ENCODE measurements at places on chromosomes 6 and 20. TPM values are rescaled to one million over a fixed set of nuclear protein-coding genes. Genes with fewer than 3 reads are reported as not detected.

GRCh38 chr6:28351087-28351486 is 1.3 kb downstream of the ZKSCAN3 start:
- DNase-seq = no peak

DNA sequence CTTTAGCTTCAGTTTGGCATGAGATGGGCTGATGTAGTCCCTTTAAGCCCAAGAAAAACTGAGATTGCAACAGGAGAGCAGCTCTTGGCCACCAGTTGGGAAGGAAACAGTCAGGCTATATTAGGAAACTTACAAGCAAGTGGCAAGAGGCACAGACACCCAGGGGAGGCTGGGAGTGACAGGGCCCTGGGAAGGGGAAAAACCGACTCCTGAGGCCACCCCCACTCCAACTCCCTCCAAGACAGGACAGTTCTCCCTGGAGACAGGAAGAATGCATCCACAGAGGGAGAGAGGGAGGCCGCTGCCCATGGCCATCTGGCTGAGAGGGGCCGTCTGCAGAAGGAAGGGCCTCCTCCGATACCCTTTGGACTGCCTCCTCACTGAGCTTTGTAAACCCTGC is 20.5 kb downstream of the JPH2 start:
- peak; percentile 46 for DNase-seq

DNA sequence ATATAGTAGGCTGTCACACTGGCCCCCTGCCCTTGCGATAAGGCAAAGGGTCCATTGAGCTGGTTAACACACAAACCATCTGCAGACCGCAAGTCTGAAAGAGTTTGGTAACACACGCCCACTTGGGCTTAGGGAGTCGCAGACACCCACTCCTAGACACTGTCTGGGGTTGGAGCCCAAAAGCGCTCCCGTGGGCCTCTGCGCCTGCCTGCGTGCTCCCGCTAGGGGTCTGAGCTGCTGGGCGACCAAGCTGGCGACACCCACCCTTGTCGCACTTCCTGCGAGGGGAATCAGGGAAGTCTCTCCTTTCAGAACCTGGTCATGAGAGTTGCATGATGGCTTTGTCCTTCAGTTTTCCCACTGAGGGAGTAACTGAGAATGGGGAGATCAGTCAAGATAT is 653.0 kb downstream of the HTR1B start:
- DNase-seq = no peak

GRCh38 chr6:26268659-26269402 is 96.2 kb upstream of the BTN3A2 start:
- no peak for DNase-seq

GRCh38 chr6:60671369-60671768 is 1614.7 kb downstream of the KHDRBS2 start:
- DNase-seq = no peak

DNA sequence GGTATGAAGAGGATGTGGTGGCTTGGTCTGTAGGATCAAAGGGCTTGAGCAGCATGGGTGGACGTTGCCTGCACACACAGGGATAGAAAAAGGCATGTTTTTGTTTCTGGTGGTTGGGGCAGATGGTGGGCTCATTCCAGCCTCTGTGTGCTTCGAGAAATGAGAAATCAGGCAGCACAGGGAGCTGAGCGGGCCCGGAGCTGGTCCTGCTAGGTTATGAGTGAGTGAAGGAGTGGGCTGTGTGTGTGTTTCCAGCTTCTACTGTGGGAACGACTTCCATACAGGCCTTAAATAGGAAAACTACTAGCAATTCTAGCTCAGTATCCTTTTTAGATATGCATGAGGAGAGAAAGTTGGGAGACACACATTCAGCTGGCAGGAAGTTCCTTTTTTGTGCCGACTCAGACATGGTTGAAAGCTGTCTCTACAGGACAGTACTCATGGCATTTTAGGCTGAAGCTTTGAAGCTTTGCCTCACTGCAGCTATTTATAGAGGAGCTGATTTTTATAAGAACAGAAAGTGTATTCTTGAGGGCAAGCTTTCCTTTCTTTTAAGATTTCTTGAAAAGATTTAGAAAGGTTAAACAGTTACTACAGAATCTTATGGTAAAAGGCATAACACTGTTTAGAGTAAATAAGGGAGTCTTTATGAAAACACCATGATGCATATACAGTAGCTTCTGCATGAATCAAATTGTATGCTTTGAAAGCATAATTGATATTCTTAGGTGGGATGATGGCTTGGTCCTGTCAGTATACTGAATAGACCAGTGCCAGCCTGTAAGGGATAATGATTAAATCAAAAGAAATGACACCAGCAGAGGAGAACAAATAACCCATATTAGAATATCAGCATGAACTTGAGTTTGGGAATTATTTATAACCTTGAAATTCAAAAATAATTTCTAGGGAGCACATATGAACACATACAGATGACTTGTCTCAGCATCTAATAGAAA is 104.0 kb upstream of the MAN1A1 start:
- DNase-seq = no peak

DNA sequence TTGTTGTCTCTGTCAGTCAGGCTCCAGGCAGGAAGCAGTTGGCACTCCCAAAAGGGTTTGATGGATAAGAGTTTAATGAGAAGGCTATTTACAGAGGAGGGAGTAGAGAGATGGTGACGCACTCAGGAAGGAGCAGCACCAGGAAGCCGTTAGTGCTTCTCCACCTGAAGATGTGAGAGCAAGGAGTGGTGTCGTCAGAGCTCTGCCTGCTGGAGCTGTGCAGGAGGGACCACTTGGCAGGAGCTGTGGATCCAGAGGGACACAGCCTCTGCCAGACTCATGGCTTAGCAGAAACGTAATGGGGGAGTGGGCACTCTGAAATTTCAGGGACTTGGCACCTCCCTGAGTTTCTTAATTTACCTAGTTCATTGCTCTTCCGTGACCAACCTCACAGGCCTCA is 16.8 kb downstream of the DAAM2 start:
- no peak for DNase-seq

DNA sequence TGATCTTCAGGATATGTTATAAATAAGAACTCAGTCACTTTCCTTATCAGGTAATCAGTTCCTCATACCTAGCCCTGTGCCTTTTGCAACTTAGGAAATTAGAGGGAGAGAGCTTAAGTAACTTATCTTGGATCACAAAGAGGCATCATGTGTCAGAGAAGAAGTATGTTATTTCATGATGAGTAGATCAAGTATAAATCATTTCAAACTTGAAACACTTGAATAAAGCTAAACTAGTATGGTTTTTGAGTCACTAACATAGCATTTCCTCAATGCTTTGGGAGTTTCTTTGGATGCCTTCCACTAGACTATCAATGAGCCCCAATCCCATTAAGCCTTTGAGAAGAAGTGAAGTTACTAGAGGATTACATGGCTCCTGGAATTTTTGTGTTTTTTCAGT is 102.6 kb upstream of the TNFAIP3 start:
- DNase-seq = no peak

DNA sequence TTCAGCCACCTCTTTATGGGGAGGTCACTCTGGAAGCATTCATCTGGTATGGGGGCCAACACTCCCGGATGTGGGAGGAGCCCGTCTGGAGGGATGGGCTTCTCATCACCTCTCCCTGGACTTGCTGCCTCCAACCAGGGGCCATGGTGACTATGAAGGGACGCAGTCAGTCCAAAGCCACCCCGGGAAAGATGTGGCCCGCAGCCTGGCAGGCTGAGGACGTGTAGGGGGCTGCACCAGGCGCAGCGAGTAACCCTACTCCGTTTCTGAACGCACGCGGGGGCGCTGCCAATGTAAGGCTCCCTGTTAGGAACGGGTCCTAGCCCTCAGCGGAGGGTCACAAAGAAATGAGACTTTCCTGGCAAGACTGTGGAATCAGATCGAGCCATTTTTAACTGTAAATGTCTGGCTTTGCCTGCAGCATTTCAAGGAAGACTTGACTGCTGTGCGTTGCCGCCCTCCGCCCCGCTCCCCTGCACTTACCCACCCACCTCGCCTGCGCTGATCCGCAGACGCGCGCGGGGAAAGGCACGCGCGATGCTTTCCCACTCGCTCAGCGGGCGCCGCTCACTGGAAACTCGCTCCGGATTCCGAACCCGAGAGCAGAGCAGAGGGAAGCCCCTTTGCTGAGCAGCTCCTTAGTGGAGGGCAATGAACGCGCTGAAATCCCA is 55.1 kb downstream of the IL20RA start:
- no peak for DNase-seq

DNA sequence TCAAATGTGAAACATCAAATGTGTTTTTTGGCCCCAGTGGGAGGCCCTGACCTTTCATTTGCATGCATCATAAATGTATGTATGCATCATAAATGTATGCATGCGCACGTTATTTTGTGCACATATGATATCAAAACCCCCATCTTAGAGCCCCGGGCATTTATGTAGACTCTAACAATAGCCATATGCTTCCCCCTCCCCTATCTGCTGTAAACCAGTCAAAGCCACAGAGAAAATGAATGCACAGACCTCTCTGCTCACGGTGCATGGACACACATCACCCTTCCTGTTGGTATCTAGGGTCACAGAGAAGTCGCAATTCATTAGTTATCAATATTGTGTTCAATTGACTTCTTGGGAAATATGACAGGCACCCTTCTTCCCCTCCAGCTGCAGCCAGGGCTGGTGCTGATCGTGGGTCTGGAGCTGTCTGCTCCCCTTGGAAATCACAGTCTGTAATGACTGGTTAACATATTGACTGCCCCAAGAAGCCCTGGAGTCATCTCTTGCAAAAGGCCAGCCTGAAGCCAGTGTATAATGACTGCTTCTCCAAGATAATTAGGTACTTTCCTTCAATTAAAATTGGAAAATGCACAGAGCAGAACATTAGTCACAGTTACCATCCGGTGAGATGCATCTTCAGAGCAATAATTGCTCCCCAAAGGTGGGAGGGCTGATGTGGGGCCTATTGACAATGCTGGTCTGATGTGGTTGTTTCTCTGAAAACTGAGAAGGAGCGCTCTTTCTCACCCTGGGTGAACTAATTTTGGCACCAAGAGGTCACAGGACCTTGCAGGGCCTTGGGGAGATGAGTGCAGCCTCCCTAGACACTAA is 532.2 kb downstream of the CDH26 start:
- DNase-seq = no peak

- DNase-seq = peak; percentile 31
Measured at GRCh38 chr6:149846321-149846720, 17.8 kb downstream of the LRP11 start.

GRCh38 chr6:37134396-37135191 is 35.4 kb upstream of the PIM1 start:
- DNase-seq = peak; percentile 40

DNA sequence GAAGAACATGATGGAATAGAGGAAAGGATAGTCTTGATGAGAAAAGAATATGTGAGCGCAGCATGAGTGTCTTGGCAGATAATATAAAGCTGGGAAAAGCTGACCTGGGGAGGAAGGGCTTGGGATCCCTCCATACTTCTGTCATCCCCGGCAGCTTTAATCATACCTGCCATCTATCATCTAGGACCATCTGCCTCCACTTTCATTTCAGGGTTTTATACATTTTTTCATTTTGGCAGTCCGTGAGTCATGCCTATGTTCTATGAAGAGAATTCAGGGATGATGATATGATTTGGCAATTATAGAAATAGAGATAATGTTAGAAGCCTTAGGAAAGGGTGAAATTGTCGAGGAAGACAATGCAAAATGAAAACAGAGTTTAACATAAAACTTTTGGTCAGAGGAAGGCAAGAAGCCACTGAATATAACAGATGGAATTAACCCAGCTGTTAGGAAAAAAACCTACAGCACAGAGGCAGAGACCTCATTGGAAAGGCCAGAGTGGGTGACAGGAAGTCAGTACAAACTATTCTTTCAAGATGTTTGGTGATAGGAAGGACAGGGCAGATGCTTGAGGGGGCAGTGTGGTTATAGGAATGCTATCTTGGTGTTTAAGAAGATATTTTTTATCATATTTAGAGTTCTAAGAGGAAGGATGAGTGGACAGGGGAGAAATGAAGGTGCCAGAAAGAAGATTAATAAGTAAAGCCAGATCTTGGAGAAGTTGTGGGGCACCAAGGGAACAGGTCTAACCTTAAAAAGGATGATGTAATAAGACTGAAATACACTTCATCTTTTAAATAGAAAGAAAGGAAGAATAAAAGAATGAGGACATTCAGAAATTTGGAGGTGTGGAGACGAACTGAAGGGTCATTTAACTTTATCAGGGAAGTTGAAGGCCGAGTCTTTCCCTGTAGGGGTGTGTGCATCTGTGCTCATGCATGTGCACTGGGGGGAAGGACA is 37.8 kb downstream of the MARCKS start:
- DNase-seq = no peak

- peak; percentile 23 for DNase-seq
Measured at GRCh38 chr6:24908650-24909035, 27.1 kb downstream of the RIPOR2 start.

GRCh38 chr20:62479156-62479555 is 3.4 kb upstream of the GATA5 start:
- no peak for DNase-seq

GRCh38 chr6:135052939-135053338 is 1.7 kb downstream of the HBS1L start:
- no peak for DNase-seq

DNA sequence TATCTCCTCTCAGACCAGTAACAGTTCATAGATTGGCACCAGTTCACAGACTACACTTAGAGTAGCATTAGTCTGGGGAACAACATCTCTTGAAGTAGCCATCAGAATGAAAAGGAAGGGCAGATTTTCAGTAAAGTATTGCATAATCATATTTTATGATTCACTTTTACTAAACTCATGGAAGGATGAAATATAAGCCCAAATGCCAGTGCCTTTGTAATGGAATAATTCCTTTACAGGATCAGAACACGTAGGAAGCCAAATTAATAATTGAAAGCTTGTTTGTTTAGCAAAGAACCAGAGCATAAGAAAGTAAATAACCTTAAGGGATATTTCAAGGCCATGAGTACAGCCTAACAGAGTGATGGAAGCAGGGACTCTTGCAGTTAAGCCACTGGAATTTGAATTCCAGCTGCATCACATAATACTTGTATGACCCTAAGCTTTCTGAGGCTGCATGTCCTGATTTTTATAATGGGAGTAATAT is 11.4 kb upstream of the LOC128125822 start:
- DNase-seq = no peak

- no peak for DNase-seq
Measured at GRCh38 chr6:149443411-149444181, 41.2 kb downstream of the ZC3H12D start.

DNA sequence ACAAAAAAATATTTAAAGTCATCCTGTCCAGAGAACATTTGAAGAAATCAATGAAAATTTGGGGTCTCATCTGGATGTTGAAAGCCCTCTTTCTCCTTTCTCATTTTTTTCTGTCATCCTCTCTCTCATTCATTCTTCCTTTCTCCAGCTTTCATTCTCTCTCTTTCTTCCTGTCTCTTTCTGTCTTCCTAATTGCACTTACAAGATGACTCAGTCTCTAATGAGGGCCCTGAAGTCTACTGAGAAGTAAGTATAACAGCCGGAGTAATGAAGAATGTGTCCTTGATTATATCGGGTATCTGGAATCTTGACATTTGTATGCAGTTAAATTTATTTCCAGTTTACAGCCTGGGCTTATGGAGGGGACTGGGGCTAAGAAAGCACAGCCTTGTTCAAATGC is 232.2 kb upstream of the SULF2 start:
- DNase-seq = no peak

Gene ULBP3
- total RNA-seq = 1.4 TPM

Gene SLC13A3
- total RNA-seq = 0.71 TPM

Gene NINL
- total RNA-seq = 5.1 TPM

Gene CPXM1
- total RNA-seq = 4.3 TPM

Gene KHDC1L
- not detected for total RNA-seq

Gene PACSIN1
- total RNA-seq = 8.4 TPM

Gene ARMC2
- 9.2 TPM for total RNA-seq

Gene TRIM38
- 4.7 TPM for total RNA-seq

Gene SSTR4
- not detected for total RNA-seq

Gene PLA2G7
- 0.32 TPM for total RNA-seq

Gene ISM1
- total RNA-seq = 2.2 TPM
